ENCODE measurements at places on chromosomes 12 and 14.

- DNase-seq: no peak
Observed at GRCh38 chr12:65825183-65825506, 862 bp downstream of the HMGA2 start.

- DNase-seq: no peak
Observed at GRCh38 chr14:20118795-20119194, 8.3 kb downstream of the OR4K17 start.

GRCh38 chr12:47302111-47302671, 222.4 kb upstream of the AMIGO2 start:
- DNase-seq: no peak

DNA sequence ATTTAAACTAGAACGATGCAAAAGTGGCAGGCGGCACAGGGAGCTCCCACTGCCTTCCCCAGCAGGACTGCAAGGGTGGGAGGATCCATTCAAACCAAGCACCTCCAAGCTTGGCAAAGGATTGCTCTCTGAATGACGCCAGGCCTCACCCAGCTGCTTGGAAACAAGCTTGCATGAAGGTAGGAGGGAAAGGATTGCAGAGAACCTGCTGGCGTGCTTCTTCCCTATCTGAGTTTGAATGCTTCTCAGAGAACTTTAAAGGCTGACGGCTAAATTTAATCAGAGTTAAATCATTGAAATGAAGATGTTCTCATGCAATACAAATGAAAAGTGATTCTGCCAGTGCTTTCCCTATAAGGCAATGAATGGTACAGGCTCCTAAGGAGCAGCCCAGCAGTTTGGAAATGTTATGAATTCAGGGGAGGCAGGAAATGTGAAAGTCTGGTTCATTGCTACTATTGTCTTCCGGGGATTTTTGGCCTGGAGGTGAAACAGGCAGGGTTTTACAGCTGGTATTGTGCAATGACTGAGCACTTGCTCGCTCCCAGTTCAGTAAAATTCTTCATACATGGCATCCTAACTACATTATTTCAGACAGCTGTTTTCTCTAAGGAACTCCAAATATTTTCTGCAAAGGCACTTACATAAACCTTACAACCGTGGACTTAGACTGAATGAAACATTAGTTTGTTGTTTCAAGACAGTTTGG, 31.9 kb upstream of the DUSP6 start:
- no peak for DNase-seq

GRCh38 chr12:49873361-49873934, 30.3 kb downstream of the FAIM2 start:
- no peak for DNase-seq

GRCh38 chr12:5430641-5431603, 986 bp upstream of the NTF3 start:
- no peak for DNase-seq

- DNase-seq: no peak
Observed at GRCh38 chr12:28390761-28391385, 200.6 kb downstream of the CCDC91 start.

DNA sequence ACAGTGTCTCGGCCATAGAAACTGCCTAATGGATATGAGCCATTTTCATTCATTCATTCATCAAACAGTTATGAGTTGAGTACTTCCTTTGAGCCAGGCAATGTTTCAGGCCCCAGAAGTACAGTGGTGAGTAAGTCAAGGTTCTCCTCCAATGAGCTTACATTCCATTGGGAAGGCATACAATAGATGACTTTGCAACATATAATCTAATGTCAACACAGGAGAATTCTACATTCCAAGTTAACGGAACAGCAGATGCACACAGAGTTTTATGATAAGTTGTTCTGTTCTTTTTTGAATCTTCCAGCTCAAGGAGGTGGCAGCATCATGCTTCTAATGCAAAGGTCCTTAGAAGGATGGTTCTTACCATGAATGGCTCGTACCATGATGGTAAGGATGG, 3.2 kb upstream of the RFC5 start:
- DNase-seq: no peak

GRCh38 chr12:68609998-68610369, 715 bp upstream of the RAP1B start:
- no peak for DNase-seq

DNA sequence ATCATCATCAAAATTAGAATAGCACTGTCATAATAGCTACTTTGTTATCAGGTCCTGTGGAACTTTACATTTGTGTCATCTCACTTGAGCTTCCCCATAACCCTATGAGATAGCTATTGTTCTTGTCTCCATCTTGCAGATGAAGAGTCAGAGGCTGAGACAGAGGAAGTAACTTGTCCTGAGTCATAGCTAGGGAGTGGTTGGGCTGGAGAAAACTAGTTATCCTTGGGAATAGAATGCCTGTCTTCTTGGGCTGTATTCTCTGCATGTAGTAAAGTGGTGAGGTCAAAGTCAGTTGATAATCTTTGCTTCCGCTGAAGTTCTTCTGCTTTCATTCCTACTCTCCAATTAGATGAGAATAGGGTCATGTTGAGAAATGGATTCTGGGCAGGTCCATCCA, 117.0 kb downstream of the SMOC1 start:
- DNase-seq: no peak

All from activated naive CD4-positive, alpha-beta T cell (primary cell).